Renal pelvis (tissue), 12 donors: ENCODE measurements at places on chromosomes 5 and 9. TPM values are rescaled to one million over a fixed set of nuclear protein-coding genes. Genes with fewer than 3 reads are reported as not detected.

- DNase-seq, result no peak
Measured at GRCh38 chr9:38110476-38110875, 41.4 kb upstream of the SHB start.

DNA sequence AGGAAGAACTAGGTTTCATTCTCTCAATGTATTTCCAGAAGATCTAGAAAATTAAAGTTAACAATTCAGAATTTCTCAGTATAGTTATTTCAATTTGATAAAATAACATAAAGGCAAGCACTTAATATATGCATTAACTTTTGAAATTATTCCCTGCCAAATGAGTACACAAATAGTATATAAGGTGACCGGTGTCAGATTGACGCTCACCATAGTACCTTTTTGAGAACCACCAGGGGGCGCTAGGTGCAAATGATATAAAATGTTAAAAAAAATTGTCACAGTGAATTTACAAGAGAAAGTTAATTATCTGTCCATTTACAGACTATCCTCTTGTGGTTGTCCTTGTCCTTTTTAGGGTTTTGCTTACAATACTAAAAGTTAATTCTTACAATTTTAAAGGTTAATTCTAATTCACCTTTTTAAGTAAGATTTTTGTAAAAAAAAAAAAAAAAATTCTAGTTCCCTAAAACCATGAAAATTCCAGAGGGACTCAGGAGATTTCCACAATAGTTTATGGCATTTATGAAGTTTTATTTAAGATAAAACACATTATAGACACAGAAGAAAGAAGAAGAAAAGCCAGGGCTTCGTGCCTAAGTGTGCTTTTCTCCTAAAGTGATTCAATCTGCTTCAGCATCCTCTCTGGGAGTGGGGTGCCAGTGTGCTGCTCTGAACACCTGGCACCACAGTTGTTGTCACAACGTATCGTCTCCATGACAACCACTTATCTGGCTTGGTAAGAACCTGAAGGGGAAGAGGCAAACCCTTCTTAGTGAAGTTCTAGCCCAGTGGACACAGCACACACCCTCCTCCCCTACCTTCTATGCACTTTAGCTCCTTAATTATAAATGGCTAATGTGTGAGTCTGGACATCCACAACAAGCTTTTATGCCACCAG is 1.7 kb downstream of the ADAMTS16 start:
- DNase-seq, result peak; percentile 74

INSL4 gene
- not detected for polyA plus RNA-seq

GRCh38 chr5:131430794-131431193 is 166.9 kb downstream of the CDC42SE2 start:
- no peak for DNase-seq

GRCh38 chr5:139764886-139765408 is 30.7 kb upstream of the PSD2 start:
- DNase-seq, result no peak

DNA sequence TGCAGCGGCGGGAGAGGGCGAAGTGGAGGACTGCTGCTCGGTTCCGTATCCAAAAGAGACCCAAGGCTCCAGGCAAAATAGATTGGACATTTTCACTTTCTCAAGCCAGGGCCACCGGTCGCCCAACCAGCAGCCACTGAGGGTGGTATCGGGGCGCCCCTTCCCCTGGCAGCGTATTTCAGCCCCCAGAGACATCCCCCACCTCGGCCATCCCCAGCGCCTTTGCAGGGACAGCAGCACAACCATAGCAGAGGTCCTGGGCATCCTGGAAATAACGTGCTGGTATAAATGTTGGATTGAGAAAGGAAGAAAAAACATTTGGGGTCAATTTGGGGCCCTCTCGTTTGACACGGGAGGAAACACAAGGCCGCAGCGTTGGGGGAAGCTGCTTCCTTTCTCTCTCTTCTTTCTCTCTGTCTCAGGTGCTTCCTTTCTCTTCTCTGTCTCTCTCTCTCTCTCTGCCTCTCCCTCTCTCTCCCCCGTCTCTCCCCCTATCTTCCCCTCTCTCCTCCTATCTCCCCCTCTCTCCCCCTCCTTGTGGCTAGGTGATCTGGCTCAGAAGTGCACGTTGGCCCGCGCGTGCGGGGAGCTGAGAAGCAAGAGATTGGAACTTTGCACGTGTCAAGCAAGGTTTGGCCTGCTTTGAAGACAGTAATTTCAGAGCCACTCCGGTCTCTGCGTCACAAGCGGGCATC is 624 bp upstream of the RETREG1 start:
- no peak for DNase-seq

GRCh38 chr9:137589441-137590122 is 730 bp downstream of the ZMYND19 start:
- no peak for DNase-seq

CDX1 gene
- polyA plus RNA-seq, result 1.1 TPM

SPATA31C1 gene
- polyA plus RNA-seq, result 0.55 TPM

DNA sequence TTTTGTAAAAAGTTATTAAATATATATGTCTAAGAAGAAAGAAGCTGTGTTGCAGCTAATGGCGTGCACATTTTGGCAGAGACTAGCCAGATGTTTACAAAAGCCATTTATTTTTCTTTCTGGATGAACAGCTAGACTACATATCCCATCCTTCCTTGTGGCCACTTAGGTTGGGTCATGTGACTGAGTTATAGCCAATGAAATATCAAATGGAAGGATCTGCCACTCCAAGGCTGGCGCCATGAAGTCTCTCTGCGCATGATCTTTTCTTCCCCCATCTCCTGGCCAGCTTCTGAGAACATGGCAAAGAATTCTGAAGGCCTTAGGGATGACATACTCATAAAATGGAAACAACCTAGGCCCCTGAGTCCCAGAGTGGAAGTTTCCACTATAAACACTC is 244.2 kb upstream of the DAB2 start:
- no peak for DNase-seq

DNA sequence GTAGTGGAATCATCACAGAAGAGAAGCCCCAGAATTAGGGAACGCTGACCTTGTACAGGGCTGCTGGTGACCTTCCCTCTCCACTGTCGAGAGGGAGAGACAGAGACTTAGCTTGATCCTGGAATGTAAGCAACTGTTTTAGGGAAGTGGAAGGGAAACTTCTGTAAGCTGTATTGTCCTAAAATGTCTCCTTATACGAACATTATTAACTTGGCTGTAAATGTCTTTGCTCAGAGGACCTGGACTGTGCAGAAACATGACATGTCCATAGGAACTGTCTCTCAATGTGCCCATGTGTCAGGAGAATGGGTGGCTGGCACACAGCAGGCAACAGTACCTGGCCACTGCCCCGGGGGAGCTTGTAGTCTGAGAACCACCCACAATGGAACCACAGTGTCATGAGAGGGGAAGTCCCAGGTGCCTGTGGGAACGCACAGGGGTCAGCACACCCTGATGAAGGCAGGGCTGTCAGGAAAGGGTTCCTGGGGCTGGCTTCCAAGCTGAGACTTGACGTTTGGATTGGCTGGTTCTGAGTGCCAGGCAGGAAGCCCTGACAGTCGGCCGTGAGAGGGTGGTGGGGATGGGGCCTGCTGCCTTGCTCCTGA is 34.0 kb downstream of the DAP start:
- no peak for DNase-seq

- peak; percentile 26 for DNase-seq
Measured at GRCh38 chr9:18821788-18822187, 211.2 kb downstream of the SAXO1 start.

DNA sequence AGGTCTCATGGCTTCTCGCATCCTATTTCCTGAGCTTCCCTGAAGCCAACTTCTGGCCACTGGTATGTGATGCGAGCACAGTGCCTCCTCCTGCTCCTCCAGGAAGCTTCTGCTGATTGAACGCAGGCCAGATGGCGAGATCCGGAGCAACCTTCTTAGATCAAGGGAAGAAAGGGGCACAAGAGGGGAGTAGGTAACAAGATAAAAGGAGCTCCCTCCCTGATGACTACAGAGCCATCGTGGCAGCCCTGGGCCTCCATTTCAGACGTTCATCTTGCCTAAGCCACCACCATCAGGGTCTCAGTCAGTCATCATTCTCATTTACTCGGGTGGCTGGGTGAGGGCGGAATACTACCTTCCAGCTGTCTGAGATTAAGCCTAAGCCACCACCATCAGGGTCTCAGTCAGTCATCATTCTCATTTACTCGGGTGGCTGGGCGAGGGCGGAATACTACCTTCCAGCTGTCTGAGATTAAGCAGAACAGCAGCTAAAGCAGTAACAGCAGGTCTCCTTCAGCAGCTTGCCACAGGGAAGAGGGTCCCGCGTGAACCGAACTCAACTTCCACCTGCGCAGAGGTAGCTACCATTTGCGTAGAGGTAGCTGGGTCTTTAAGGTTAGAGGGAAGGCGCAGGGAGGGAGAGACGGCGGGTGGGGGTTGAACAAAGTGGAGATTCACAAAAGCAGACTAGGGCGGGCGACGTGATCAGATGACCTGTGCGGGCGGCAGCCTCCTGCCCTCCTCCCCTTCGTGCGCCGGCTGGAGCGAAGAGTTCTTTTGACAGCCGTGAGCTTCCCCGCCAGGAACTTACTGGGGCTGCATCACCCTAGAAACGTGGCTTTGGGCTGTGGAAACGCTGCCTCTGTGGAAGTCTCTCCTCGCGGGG is 27.9 kb upstream of the MGAT1 start:
- DNase-seq, result no peak

SLCO6A1 gene
- not detected for polyA plus RNA-seq

MLANA gene
- polyA plus RNA-seq, result 0.93 TPM

LRRC14B gene
- 0.10 TPM for polyA plus RNA-seq

GRCh38 chr5:64273276-64273675 is 107.6 kb downstream of the RNF180 start:
- no peak for DNase-seq

DNA sequence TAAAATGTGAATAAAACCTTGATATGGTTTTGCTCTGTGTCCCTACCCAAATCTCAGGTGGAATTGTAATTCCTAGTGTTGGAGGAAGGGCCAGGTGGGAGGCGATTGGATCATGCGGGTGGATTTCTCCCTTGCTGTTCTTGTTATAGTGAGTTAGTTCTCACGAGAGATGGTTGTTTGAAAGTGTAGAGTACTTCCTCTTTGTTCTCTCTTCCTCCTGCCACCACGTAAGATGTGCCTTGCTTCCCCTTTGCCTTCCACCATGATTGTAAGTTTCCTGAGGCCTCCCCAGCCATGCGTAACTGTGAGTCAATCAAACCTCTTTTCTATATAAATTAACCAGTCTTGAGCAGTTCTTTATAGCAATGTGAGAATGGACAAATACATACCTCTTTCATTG is 34.9 kb downstream of the TARS1 start:
- DNase-seq, result no peak

TENT4A gene
- polyA plus RNA-seq, result 30.9 TPM

- no peak for DNase-seq
Measured at GRCh38 chr5:74643111-74643562, 2.6 kb upstream of the ENC1 start.

RBM22 gene
- 78.0 TPM for polyA plus RNA-seq

GRCh38 chr5:133331941-133332340 is 280.1 kb downstream of the HSPA4 start:
- DNase-seq, result no peak

DNA sequence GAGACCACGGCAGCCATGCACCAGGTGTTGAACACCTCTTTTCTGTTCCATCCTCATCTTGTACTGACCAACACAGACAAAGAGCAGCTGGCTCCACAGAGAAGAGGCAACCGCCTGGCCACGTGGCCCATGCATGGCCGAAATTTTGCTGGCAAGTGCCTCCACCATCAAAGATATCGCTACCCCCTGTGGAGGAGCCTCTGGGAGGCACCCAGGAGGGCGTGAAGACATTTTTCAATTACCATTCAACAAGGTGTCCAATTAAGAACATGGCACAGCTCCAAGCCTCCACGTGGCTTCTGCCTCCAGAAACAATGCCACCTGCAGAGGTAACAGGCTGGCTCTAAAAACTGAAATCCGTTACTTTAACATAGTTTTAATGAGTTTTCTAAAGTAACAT is 54.4 kb upstream of the CKS2 start:
- DNase-seq, result no peak

DNA sequence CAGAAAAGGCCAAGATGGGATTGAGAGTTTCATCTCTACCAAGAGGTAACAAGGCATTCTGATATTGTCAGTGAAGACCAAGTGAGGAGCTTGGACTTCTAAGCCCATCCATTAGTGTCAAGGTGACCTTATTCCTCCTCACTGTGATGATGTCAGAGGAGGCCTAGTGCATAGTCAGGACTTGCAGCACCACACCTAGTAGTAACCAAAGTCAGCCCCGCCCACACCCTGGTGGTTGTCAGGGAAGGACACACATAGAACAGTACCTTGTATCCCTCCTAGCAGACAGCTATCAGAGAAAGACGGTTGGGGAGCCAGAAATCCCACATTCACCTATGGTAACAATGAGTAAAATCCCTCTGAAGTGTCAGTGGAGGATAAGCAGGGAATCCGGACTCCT is 111.7 kb downstream of the AP3B1 start:
- no peak for DNase-seq

- DNase-seq, result no peak
Measured at GRCh38 chr5:159929176-159929575, 12.9 kb downstream of the ADRA1B start.

PCDHB7 gene
- 4.4 TPM for polyA plus RNA-seq

CDH18 gene
- polyA plus RNA-seq, result 0.64 TPM

DNA sequence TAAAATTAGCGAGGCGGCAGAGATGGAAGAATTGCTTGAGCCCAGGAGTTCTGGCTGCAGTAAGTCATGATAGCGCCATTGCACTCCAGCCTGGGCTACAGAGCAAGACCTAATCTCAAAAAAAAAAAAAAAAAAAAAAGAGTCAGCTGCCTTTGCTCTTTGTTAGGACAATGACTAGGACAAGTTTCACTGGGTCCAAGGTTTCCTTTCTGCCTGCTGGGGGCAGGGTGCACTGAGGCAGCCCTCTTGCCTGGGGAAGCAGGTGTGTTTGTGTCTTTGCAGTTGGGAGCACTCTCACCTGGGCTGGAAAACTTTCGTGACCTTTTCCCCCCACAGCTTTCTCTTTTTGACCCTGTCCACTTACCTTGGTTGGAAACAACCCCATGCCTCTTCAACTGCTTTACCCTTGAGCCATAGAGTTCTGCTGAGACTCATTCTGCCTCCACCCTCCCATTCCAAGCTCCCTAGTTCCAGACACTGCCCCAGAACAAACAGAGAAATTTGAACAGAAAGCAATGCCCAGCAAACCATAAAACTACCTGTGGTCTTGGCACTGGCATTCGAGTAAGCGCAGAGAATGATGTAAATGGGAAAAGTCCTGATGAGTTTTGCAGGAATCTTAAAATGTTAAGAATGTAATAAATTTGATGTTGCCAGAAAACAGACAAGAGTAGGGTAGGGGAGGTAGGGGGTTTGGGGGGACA is 17.0 kb upstream of the MYO10 start:
- DNase-seq, result no peak

- no peak for DNase-seq
Measured at GRCh38 chr5:80930940-80931339, 29.2 kb upstream of the RASGRF2 start.

GRCh38 chr5:54534191-54535004 is 16.8 kb downstream of the SNX18 start:
- DNase-seq, result no peak

DNA sequence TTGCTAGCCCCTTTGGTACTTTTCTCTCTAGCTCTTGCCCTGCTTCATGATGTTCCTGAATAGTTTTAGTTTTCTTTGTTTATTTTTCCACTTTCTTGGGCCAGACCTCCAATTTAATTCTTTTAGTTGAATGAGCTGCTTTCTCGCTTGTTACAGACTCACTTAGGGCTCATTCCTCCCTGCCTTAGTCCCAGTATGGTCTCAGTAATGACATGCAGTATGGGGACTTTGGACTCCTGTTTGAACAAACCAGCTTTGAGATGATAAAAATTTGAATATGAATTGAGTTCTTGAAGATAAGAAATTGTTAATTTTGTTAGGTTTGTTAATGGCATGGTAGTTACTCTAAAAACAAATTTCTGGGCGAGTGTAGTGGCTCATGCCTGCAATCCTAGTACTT is 284.8 kb upstream of the DMRT1 start:
- DNase-seq, result no peak

OLFML2A gene
- 25.1 TPM for polyA plus RNA-seq

NR5A1 gene
- polyA plus RNA-seq, result 0.19 TPM
